CD4-positive, CD25-positive, alpha-beta regulatory T cell (primary cell): ENCODE measurements at places on chromosomes 2 and 18. TPM values are rescaled to one million over a fixed set of nuclear protein-coding genes. Genes with fewer than 3 reads are reported as not detected.

Gene RND3
- total RNA-seq: not detected

Gene ELOA2
- total RNA-seq: not detected

Gene CD302
- 2.4 TPM for total RNA-seq

Gene HOXD11
- total RNA-seq: not detected

Gene NRBP1
- 182 TPM for total RNA-seq

Gene DCDC2C
- not detected for total RNA-seq

Gene SDC1
- not detected for total RNA-seq

Gene UGT1A4
- total RNA-seq: not detected

Gene EIF2AK2
- 40.9 TPM for total RNA-seq

Gene NEU2
- not detected for total RNA-seq

Gene RBM43
- 12.3 TPM for total RNA-seq
